ENCODE measurements at places on chromosomes 13 and 19.
A peak's percentile ranks its signal among the peaks of the same experiment; 100 is the strongest.

DNA sequence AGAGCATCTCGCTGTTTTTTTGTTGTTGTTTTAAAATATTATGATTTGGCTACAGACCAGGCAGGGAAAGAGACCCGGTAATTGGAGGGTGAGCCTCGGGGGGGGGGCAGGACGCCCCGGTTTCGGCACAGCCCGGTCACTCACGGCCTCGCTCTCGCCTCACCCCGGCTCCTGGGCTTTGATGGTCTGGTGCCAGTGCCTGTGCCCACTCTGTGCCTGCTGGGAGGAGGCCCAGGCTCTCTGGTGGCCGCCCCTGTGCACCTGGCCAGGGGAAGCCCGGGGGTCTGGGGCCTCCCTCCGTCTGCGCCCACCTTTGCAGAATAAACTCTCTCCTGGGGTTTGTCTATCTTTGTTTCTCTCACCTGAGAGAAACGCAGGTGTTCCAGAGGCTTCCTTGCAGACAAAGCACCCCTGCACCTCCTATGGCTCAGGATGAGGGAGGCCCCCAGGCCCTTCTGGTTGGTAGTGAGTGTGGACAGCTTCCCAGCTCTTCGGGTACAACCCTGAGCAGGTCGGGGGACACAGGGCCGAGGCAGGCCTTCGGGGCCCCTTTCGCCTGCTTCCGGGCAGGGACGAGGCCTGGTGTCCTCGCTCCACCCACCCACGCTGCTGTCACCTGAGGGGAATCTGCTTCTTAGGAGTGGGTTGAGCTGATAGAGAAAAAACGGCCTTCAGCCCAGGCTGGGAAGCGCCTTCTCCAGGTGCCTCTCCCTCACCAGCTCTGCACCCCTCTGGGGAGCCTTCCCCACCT, 183.3 kb downstream of the KDM4B start:
- no peak for DNase-seq

- no peak for DNase-seq
Measured at GRCh38 chr19:51610576-51610975, 19.6 kb downstream of the SIGLEC5 start.

- DNase-seq: no peak
Measured at GRCh38 chr13:99296398-99296797, 10.8 kb downstream of the GPR183 start.

DNA sequence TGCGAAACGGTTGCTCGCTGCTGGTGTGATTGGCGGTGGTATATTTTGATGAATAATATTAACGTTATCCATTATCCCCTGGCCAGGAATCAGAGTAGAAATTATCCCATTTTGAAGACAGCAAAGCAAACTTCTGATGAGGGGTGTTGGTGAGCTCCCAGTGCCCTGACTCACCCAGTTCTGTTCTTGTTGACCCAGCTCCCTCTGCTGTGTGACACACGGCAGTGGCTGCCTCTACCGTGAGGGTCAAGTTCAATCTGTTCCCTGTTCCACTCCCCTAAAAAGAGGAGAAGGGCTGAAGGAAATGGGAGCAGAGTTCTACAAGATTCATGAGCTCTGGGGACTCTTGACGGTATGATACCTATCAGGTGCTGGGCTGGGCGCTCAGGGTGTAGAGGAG, 2.0 kb downstream of the CAMSAP3 start:
- DNase-seq: no peak

DNA sequence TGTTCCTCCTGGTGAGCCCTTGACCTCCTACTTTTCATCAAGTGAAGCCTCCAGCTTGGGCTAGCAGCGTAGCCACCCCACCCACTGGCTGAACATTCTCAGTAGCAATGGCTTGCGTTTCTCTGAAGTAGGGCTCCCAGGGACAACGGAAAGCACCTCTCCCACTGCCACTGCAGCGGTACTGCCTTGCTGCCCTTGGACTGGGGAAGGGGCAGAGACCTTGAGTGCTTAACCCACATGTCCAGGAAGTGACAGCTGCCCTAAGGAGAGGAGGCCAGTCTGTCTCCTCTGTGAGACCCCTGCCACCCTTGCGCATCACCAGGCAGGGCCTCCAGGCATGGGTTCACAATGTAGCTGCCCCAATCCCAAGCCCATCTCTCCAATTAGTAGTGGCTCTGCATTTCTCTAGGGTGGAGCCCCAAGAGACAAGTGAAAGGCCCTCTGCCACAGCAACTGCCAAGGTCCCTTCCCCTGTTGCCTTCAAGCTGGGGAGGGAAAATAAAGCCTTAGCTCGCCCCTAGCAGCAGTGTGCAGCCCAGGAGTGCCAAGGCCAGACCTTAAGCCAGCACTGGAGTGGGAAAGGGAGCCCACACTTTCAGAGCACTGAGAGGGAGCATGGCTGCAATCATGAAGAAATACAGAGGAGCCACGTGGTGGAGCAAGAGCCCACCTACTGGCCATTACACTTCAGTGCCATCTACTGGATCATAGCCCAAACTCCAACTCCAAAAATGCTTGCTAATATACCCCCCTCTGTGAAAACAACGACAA, 175.9 kb upstream of the TRPC4 start:
- no peak for DNase-seq

GRCh38 chr13:57558051-57558467, 73.5 kb upstream of the PCDH17 start:
- DNase-seq: no peak

DNA sequence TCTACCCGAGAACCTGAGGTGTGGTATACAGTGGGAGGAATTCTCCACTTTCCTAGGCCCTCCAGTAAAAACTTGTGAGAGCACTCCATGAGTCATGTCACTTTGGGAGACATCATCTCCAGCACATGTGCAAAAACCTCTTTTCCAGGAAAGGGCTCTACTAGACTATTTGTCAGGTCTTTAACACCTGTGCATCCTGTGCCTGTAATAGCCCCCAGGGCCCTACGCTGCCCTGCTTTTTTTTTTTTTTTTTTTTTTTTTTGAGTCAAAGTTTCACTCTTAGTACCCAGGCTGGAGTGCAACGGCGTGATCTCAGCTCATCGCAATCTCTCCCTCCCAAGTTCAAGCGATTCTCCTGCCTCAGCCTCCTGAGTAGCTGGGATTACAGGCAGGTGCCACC, 1.7 kb upstream of the ERVV-1 start:
- DNase-seq: no peak

DNA sequence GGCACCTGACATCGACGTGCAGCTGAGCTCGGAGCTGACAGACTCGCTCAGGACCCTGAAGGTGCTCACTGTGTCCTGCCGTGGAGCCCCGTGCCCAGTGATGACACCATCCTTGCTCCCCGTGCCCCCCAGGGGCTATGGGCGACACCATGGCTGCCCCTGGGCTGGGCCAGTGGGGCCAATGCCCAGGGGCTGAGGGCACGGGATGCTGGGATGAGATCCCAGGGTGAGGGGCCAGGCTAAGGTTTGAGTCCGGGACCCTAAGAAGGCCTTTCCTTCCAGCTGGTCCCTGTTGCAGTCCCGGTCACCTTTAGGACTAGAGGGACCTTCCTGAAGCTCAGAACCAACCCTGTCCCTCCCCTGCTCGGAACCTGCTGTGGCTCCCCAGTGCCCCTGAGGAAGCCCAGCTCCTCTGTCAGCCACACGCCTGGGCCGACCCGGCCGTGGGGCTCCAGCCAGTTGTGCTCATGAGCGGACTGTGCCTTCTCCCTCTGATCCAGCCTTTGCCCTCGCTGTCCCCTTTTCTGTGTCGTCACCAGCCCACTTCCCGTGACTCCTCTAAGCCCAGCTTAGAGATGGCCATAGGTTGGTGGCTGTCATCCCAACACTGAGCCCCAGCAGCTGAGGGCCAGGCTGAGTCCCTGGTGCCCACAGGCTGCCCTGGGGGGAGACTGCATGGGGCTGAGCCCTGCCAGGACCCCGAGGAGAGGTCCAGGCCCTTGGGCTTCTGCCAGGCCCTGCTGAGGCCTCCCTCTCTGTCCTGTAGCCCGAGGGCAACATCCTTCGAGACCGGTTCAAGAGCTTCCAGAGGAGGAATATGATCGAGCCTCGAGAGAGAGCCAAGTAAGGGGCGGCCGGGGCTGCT, 10.6 kb downstream of the NOP53 start:
- DNase-seq: no peak

GRCh38 chr19:35740423-35741202, 1.6 kb downstream of the IGFLR1 start:
- DNase-seq: peak; percentile 83

GRCh38 chr13:61727767-61728166, 312.1 kb upstream of the PCDH20 start:
- peak; percentile 14 for DNase-seq

DNA sequence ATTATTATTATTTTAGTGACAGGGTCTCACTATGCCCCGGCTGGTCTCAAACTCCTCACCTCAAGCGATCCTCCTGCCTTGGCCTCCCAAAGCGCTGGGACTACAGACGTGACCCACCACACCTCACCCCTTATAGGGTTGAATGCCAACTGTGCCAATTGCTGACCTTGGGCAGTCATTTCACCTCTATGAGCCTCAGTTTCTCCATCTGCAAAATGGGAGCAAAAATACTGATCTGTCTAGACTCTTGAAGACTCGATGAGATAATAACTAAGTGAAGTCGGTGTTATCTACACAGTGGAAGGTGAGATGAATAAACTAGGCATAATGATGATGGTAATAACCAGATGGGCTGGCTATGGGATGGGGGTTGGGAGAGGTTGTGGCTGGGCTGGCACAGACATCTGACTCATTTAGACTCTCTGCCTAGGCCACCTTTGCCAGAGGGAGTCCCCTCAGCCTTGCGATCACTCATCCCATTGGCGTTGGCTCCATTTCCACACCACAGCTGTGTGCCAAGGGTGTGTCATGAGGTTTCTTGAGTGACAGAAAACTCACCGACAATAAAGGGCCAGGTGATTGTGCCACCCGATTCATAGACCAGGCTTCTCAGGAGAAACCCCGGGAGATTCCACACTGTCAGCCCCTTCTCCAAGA, at the start of gene CASP14:
TSS of gene CASP14 (plus strand) at position 596 of the 657 bp plus-strand sequence. CDS start 2,772 bp downstream, outside the sequence.
- DNase-seq: no peak

DNA sequence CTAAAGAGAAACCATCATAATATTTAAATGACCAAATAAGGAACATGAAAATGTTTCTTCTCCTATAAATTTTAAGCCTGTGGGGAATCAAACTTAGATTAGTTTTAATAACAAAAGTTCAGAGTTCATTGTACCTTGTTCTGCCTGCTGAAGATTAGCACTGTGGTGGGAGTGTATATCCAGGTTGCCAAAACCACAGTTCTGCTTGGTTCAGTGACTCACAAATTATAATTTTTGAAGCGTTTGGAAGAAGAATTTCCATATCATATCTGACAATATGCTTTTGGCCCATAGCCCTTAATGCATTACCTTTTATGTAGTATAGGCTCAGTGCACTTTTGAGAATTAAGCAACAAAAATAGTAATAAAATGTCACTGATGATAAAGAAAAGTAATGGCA, 545.2 kb downstream of the GPC6 start:
- DNase-seq: no peak

DNA sequence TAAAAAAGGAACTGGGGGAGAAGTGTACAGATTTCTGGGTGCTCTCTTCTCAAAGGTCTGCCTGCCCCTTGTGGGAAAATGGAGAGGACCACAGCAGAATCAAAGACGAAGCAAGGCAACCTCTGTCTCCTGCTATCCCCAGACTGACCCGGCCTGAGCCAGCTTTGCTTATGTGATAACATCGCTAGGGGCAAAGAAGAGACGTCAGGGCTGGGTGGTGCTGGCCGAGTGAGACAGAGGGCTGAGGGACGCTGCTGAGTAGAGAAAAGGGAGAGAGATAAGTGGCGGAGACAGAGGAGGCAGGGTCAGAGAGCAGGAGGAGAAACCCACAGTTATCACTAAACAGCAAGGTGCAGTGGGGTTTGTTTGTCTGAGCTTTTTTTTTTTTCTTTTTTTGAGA, 4.6 kb upstream of the MUC16 start:
- no peak for DNase-seq

DNA sequence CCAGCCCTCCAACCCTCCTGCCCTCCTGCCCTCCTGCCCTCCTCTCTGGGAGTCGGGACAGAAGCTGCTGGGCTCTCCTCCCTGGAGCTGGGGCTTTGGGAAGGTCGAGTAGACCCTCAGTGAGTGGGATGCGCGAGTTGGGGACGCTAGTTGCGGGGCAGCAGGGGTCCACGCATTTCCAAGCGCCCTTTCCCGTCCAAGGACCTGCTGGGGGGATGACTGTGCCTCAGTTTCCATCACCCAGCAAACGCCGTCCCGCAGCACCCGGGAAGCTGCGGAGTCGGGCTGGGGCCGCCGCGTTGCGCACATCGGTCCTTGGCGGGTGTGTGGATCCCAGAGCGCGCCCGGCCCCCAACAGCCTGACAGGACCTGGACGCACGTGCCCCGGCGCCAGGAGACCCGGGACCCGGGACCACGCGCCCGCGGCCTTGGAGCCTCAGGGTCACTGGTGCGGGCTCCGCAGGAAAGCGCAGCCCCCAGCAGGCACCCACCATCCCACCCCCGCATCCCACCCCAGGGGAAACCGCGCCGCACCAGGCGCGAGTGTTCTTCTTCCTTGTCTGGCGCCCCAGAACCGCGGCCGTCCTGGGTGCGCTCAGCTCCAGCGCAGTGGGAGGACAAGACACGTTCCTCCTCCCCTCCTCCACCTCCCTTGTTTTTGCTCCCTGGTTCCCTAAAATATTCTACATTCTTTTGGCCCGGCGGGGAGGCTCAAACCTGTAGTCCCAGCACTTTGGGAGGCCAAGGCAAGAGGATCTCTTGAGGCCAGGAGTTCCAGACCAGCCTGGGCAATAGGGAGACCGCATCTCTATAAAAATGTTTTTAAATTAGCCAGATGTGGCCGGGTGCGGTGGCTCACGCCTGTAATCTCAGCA, 9.2 kb downstream of the ONECUT3 start:
- no peak for DNase-seq

GRCh38 chr19:55398200-55398925, 9.2 kb downstream of the UBE2S start:
- DNase-seq: no peak

- no peak for DNase-seq
Measured at GRCh38 chr13:51785712-51786424, 18.1 kb downstream of the DHRS12 start.
